Adrenal gland (tissue), 19 donors: ENCODE measurements at places on chromosomes 6 and 20.
A peak's percentile ranks its signal among the peaks of the same experiment; 100 is the strongest.

GRCh38 chr6:21132856-21133838, 460.4 kb upstream of the SOX4 start:
- no peak for DNase-seq

DNA sequence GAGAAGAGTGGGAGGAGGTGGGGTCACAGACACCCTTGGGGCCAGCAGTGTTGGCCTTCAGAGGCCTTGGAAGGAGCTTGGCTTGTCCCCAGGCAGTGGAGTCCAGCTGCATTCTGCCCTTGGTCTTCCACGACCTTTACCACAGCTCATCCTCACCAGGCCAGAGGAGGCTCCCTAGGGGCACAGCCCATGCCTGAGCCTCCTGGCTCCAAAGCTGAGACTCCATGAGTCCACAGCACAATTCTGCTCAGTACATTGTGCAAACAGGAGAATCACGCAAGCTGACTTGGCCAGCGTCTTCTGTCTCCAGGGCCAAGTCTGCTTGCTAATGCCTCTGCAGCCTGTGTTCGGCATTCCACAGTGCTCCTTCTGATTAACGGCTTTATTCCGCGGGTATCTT, 337.2 kb downstream of the SMOC2 start:
- DNase-seq: peak; percentile 36

DNA sequence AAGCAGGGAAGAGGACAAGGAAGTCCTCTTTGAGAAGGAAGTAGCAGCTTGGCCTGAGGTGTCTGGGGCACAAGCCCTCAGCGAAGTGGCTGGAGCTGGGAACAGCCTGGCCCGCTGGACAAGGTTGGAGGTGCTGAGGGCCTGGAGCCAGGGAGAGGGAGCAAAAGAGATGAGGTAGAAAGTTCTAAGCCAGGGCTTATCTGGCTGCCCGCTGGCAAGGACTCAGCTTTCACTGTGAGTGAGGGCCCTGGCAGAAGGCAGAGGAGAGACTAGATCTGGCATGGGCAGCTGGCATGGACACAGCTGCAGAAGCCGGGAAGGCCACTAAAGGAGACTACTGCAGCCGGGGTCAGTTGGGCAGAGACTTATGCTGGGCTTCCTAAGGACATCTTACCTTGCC, 21.8 kb upstream of the PCMTD2 start:
- DNase-seq: peak; percentile 94

DNA sequence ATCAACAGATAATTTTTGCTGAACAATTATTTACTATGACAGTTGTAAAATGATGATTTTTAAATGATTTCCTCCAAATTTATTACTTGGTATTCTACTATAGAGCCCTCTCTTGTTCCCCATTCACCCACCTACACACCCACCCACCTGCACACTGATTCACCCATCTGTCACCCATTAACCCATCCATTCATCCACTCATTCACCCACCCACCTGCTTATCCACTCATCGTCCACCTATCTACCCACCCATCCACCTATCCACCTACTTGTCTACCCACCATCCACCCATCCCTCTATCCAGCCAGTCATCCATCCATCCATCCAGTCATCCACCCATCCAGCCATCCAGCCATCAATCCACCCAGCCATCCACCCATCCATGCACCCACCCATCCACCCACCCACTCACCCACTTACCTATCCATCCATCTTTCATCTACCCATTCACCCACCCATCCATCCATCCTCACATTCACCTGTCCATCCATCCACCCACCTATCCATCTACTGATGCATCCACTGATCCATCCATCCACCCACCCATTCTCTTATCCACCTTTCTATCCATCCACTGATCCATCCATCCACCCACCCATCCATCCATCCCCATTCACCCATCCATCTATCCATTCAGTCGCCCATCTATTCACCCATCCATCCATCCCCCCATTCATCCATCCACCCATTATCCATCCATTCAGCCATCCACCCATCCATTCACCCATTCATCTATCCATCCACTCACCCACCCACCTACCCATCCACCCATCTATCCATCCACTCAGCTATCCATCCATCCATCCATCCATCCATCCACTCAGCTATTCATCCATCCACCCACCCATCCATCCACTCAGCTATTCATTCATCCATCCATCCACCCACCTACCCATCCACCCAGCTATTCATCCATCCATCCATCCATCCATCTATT, 72.0 kb downstream of the SYNJ2 start:
- no peak for DNase-seq

DNA sequence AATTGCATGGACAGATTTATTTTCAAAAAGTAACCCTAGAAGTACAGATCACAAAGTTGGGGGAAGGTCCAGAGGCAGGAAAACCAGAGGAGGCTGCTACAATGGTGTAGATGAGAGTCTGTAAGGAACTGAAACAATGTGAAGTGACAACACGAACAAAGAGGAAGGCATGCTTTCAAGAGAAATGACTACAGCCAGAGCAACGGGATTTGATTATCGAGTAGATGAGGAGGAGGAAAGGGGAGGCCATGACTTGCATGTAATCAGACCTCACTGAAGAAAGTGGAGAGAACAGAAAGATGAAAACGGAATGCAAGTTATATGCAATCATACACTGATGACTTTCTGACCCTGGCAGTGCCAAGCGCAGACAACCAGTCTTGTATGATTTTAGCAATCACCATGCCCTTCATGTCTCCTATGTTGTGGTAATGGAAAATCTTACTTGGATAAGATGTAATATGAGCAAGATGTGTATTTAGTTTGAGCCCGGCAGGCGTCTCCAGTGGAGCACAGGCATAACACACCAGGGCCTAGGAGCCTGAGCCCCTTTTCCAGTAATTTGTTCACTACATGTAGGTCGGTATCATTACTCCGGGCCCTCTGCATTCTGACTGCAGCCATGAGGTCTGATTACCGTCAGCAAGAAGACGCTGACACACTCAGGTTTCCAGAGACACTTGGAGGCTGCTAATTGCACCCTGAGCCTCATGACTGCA, 34.0 kb upstream of the FAM83C start:
- DNase-seq: no peak

- peak; percentile 57 for DNase-seq
These were observed 9.1 kb downstream of the SMPDL3A start for GRCh38 chr6:122798099-122798641.

DNA sequence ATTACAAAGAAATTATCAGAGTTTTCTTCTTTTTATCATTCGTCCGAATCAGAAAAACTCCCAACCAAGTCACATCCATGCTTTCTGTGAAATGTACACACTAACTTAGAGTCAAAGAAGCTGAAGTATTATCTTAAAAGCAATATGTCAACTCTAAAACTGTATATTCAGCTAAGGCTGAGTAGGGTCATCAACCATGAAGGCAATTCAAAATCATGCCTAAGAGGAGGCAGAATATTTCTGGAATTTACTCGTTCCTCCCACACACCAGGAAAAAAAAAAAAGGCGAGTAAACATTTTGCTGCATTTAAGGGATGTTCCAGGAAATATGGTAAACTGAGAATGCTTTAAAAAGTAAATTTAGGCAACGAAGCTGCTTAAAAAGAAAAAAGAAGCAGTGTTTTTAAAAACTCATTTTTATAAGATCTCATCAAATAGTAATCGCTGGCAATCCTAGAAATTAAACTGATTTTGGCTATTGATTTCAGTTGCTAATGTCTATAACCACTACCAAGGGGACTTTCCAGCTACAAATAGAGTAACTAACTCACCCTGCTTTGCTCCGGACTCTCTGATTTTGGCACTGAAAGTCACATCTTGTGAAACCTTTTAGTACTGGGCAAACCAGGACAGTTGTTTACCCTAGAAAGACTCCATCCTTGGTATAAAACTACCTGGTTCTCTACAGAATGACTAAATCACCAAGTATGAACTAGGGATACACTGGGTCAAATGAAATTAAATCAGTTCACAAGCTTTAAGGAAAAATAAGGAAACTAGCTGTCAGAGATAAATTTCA, 82.8 kb downstream of the MBOAT1 start:
- DNase-seq: no peak
